ENCODE measurements at places on chromosomes 2 and 18.

DNA sequence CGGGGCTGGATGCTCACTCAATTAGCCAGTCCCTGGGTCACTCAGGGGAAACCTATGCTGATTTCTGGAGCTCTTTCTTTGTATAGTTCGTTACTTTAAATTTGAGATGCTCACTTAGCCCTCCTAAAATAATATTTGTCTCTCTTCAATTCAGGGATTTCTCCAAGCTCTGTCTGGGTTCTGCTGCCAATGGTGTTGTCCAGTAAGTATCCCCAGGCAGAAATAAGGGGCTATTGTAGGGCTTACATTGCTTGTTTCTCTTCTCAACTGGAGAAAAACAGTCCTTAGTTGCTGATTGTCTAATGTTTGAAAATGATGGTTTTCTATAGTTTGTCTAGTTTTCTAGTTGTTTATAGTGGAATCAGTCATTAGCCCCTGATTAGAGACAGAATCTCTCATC is 5.0 kb downstream of the RAB6C start:
- DNase-seq = peak; percentile 64

DNA sequence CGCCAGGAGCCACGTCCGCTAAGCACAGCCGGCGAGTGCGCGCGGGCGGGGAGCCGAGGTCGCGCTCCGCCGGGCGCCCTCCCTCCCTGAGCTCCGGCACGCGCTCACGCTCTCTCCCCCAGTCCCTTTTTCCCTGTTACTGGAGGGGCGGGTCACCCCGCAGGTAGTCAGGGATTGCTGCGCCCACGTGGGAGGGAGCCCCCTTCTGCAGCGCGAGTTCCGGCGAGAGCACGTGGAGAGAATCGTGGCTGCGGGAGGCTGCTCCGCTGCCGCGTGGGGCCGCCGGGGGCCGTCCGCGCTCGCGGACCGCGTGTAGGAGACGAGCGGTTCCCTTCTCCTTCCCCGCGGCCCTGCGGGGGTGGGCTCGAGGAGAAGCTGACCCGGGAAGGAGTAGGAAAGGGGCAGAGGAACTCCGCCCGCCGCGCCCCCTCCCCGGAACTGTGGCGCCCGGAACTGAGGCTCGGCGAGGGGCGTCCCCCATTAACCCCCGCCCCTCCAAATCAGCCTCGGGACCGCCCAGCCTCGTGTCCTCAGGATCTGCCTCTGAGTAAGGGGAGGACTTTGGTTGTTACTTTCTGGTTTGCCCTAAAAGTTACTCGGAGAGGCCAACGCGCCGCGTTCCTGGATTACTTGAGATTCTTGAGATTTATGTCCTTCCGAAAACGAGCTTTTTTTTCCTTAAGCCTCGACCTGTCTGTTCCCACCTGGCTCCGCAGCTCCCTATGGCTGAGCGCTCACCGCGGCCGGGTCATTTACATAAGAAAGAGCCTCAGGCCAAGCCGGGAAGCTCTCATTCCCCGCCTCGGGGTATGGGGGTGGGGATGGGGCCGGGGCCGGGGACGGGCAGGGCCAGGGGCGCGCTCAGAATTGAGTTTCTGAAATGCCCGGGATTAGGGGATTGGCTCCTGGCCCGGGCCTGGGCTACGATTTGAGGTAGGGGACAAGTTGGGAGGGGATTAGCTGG is 1.1 kb downstream of the HK2 start:
- DNase-seq = no peak

DNA sequence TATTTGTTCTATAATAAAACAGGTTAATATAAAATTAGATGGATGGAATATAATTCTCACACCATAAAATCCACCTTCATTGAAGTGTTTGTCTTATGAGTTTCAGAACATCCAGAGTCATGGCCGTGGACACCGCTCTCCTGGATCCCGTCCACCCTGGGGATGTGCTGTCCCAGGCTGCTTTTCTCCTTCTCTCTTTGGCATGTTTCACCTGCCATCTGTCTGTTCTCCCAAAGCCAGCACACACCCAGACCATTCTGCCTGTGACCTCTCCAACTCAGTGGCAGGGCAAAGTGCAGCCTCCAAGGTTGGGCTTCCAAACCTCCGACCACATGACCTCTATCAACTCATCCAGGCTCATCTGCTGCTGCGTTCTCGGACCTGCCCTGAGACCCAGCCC is 104.7 kb downstream of the MYT1L start:
- no peak for DNase-seq

DNA sequence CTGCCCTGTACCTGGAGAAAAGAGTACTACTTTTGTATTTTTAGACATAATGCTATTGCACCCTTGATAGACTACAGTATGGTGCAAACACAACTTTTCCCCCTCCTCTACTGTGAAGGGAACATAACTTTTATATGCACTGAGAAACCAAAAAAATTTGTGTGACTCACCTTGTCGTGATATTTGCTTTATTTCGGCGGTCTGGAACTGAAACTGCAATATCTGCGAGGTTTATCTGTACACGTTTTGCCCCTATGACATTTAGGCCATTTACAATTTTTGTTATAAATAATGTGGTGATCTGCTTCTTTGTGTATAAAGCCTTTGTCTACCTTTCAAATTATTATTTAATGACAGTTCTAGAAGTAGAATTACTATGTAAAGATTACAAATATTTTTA is 34.4 kb upstream of the AAK1 start:
- DNase-seq = no peak
